ENCODE measurements at places on chromosomes 2 and 18.

GRCh38 chr2:215982465-215982875 lies 30.9 kb downstream of the MREG start:
- DNase-seq = no peak

GRCh38 chr2:86525421-86526340 lies 37.6 kb downstream of the CHMP3 start:
- no peak for DNase-seq

DNA sequence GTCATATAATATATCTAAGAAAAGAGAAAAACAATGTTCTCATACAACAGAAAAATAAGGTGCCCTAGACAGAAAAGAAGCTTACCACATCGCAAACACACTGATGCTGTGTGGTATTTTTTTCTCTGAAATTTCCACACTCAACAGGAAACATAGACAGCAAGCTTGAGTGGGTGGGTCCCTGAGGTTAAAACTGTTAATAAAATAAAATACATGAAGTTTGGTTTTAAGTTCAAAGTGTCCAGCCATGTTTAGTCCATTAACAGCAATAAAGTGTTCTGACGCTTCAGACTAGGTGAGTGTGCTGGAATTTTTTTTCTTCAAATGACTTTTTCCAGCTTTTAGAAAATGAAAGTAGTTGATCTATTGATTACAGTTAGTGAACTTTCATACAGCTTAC lies 83.3 kb upstream of the EPB41L5 start:
- no peak for DNase-seq

DNA sequence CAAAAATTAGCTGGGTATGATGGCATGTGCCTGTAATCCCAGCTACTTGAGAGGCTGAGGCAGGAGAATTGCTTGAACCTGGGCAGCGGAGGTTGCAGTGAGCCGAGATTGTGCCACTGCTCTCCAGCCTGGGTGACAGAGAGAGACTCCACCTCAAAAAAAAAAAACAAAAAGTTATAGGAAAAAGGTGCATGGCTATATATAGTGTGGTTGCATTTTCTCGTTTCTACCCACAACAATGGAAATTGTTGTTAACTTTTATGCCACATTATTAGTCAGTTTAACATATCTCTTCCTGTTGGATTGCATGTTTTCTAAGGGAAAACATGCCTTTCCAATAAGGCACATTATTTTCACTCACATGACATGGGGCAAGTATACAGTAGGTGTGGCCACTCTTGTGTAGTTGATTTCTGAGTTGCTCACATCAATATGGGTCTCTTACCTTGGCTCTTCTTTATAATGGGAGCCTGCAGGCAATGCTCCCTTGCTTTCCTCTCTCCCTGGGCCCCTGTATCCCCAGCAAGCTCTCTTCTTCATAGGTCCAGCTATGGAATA lies 610.0 kb downstream of the RNF144A start:
- DNase-seq = no peak

DNA sequence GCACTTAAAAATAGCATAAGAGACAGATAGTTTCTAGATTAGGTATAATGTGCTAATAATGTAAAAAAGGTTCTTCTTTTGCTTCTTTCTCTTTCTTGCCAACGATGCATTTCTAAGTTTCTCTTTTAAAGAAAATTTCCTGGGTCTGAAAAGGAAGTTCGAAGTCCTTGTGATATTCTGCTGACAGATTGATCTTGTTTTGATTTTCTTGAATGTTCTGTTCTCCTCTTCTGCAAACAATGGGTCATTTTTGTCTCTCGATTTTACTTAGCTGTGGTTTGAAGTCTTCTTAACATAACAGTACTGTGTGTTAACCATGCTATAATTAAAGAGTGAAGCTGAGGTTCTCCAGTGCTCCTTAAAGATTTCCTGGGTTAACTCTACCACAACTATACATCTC lies 61.1 kb upstream of the ACYP2 start:
- DNase-seq = no peak

- peak; percentile 96 for DNase-seq
Measured at GRCh38 chr2:151374436-151374835, 17.0 kb downstream of the TNFAIP6 start.

GRCh38 chr18:34399892-34400291 lies 175.2 kb upstream of the NOL4 start:
- DNase-seq = no peak

GRCh38 chr18:39596221-39596620 lies 2030.6 kb upstream of the CELF4 start:
- no peak for DNase-seq

- DNase-seq = no peak
Measured at GRCh38 chr2:214750529-214750928, 59.0 kb downstream of the BARD1 start.

DNA sequence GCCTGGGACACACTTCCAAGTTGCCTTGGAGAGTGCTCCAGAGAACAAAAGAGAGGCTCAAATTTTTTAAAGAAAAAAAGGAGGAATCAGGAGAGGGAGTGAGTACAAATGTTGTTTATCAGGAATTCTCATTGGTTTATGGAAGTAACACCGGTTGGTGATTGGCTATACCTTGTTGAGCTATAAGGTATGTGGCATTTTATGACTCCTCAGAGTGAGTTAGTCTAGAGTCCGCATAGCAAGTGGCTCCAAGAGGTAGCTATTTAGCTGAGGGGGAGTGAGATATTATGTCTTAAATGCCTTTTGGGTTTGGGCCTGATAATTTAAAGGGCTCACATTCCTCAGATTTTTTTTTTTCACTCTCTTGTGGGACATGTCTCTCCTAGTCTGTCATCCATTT lies 85.7 kb downstream of the ARHGEF4 start:
- DNase-seq = no peak

DNA sequence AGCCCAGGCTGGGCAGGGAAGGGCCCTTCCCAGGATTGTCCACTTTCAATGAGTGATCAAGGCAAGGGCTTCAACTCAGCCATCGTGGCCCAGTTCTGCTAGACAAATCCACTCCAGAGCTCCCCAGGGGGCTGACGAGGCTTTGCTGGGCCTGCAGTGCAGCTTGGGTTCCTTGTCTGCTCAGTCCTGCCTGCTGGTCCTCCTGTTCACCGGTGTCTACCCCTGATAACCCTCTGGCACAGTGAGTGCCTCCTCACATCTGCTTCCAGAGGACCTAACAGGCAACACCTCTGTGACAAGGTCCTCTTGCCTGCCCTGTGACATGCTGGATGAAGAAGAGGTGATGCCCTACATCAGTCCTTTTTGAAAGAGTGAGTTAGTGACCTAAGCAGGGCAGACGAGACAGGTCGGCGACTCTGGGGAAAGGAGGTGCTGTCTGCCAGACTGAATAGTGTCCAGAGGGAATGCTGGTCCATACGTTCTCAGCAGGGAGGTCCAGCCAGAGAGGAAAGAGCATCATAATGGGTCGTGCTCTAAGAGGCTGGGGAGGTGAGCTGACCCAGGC lies 20.9 kb upstream of the KCNF1 start:
- no peak for DNase-seq

- DNase-seq = peak; percentile 76
Measured at GRCh38 chr2:20650877-20651730, at the start of gene HS1BP3. TSS of gene HS1BP3 (minus strand) at chr2:20651098. CDS start at chr2:20651063, 35 bp downstream.

- peak; percentile 31 for DNase-seq
Measured at GRCh38 chr2:213189001-213189899, 37.8 kb upstream of the IKZF2 start.
